Upper lobe of left lung (tissue), 6 donors: ENCODE measurements at places on chromosomes 2 and 18. TPM values are rescaled to one million over a fixed set of nuclear protein-coding genes. Genes with fewer than 3 reads are reported as not detected.
A peak's percentile ranks its signal among the peaks of the same experiment; 100 is the strongest.

The ACKR3 gene
- total RNA-seq = 11.6 TPM

- no peaks in the 10 kb centered on the region for H3K36me3 ChIP-seq
- no peak overlapping the region for H3K4me3 ChIP-seq
- DNase-seq = no peak
- no peaks in the 10 kb centered on the region for H3K4me1 ChIP-seq
- H3K27me3 ChIP-seq = no peaks in the 10 kb centered on the region
These were observed 85.3 kb upstream of the GALNT5 start for GRCh38 chr2:157172239-157172638.

GRCh38 chr18:2502880-2503279 is 68.4 kb downstream of the METTL4 start:
- no peaks in the 10 kb centered on the region for H3K36me3 ChIP-seq
- no peaks in the 10 kb centered on the region for H3K27me3 ChIP-seq
- no peak overlapping the region for H3K4me3 ChIP-seq
- no peaks in the 10 kb centered on the region for H3K4me1 ChIP-seq
- DNase-seq = no peak

The CIB4 gene
- total RNA-seq = not detected

The CFAP221 gene
- 25.6 TPM for total RNA-seq

The RAX gene
- not detected for total RNA-seq

The CABLES1 gene
- total RNA-seq = 39.2 TPM

DNA sequence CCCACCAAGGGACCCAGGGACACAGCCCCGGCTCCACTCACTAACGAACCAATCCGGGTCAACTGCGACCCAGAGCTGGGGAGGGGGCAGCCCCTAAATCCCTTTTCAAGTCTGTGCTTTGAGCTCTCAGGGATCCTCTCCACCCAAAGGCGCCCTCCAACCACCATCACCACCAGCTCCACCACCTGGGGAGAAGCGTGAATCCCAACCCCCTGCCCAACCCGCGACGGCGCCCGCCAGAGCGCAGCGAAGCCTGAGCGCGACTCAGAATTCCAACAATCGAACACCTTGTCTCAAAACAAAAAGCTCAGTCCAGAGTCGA is 497 bp downstream of the DSC3 start:
- peaks cover 10% of the 10 kb centered on the region for H3K27me3 ChIP-seq
- no peaks in the 10 kb centered on the region for H3K36me3 ChIP-seq
- H3K4me1 ChIP-seq = no peaks in the 10 kb centered on the region
- DNase-seq = no peak
- no peak overlapping the region for H3K27ac ChIP-seq
- H3K4me3 ChIP-seq = peak overlapping the region; percentile 21

The SERPINB5 gene
- total RNA-seq = 0.98 TPM

The CSRNP3 gene
- 0.46 TPM for total RNA-seq

DNA sequence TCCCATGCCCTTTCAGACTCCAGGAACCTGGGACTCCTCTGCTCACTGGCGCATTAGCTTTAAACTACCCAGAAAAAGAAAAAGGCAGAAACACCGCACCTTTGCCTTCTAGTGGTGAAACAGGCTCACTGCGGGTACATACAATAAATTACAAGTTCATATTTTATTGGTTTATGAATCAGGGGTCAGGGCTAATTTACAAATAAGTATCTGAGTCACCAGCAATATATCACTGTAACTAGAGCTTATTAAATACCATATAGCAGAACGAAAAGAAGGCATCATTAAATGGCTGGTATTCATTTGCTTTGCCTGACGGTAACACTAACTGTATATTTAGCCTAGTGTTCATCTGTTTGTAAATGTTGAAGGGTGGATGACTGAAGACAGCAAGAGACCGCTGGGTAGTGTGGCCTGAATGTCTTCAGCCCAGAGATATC is 26.9 kb upstream of the DTNB start:
- H3K4me3 ChIP-seq = no peak overlapping the region
- H3K4me1 ChIP-seq = no peaks in the 10 kb centered on the region
- H3K27me3 ChIP-seq = no peaks in the 10 kb centered on the region
- no peak for DNase-seq
- no peaks in the 10 kb centered on the region for H3K36me3 ChIP-seq

- H3K27ac ChIP-seq = no peak overlapping the region
- H3K4me3 ChIP-seq = no peak overlapping the region
- H3K27me3 ChIP-seq = no peaks in the 10 kb centered on the region
These were observed 31.1 kb downstream of the MYO7B start for GRCh38 chr2:127566576-127566975.

DNA sequence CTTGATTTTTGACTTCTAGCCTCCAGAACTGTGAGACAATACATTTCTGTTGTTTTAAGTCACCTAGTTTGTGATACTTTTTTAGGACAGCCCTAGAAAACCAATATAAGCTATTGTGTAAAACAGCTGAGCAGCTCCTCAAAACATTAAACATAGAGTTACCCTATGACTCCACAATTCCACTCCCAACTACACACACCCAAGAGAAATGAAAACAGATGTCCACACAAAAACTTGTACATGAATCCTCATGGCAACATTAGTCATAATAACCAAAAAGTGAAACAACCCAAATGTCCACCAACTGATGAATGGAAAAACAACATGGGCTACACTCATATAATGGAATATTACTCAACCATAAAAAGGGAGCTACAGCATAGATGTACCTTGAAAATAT is 32.6 kb downstream of the TNS1 start:
- no peaks in the 10 kb centered on the region for H3K27me3 ChIP-seq
- DNase-seq = no peak
- no peak overlapping the region for H3K4me3 ChIP-seq
- H3K36me3 ChIP-seq = no peaks in the 10 kb centered on the region

The STAMBP gene
- total RNA-seq = 25.6 TPM

The UGT1A9 gene
- total RNA-seq = not detected

The MERTK gene
- total RNA-seq = 15.5 TPM

The ANO7 gene
- 0.30 TPM for total RNA-seq

The IL36A gene
- not detected for total RNA-seq

The CD207 gene
- total RNA-seq = not detected

DNA sequence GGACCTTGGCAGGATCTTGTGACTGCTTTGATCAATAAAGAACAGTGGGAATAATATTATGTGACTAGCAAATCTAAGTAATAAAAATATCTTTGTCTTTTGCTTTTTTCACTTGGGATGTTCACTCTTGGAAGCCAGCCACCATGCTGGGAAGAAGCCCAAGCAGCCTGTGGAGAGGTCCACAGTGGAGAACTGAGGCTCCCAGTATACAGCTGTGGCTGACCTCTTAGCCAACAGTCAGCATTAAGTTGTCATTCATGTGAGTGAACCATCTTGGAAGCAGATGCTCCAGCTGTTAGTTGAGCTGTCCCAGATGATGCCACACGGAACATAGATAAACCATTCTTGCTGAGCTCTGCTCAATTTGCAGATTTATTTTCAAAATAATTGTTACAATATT is 160.0 kb downstream of the OSR1 start:
- no peak for DNase-seq
- H3K27ac ChIP-seq = no peak overlapping the region
- no peak overlapping the region for H3K4me3 ChIP-seq
- H3K36me3 ChIP-seq = no peaks in the 10 kb centered on the region
- H3K4me1 ChIP-seq = no peaks in the 10 kb centered on the region

DNA sequence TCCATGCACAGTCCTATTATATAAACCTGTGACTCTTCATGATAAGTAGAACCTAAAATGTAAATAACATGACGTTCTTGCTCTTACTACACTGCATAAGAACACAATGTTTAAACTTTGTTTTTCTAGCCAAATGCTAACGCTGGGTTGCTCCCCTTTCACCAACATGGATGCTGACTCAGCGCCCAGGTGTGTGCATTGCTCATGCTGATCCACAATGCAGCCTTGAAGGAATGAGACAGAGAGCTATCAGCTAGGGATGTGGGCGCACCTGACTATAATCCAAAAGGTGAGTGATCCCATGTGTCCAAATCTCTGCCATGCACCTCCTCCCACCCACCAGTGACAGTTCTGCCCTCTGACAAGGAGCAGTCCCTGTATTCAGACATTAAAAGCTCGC is 235.0 kb downstream of the IRS1 start:
- no peaks in the 10 kb centered on the region for H3K4me1 ChIP-seq
- no peak for DNase-seq
- H3K27me3 ChIP-seq = no peaks in the 10 kb centered on the region
- H3K27ac ChIP-seq = no peak overlapping the region

- H3K36me3 ChIP-seq = no peaks in the 10 kb centered on the region
- H3K4me3 ChIP-seq = no peak overlapping the region
- H3K4me1 ChIP-seq = no peaks in the 10 kb centered on the region
- H3K27me3 ChIP-seq = no peaks in the 10 kb centered on the region
These were observed 75.6 kb downstream of the GPD2 start for GRCh38 chr2:156511803-156512202.

DNA sequence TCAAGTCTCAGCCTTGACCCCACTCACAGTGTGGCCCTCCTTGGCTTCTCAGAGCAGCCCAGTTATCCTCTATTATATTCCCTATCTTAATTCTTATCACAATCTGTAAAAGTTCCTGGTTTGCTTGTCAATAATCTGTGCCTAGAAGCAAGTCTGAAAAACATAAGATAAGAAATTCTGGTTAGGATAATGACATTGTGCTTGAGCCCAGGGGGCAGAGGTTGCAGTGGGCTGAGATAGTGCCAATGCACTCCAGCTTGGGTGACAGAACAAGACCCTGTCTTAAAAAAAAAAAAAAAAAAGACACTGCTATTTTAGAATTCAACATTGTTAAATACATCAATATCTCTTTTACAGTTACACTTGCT is 63.9 kb downstream of the TMEM131 start:
- H3K4me3 ChIP-seq = no peak overlapping the region
- H3K36me3 ChIP-seq = no peaks in the 10 kb centered on the region

DNA sequence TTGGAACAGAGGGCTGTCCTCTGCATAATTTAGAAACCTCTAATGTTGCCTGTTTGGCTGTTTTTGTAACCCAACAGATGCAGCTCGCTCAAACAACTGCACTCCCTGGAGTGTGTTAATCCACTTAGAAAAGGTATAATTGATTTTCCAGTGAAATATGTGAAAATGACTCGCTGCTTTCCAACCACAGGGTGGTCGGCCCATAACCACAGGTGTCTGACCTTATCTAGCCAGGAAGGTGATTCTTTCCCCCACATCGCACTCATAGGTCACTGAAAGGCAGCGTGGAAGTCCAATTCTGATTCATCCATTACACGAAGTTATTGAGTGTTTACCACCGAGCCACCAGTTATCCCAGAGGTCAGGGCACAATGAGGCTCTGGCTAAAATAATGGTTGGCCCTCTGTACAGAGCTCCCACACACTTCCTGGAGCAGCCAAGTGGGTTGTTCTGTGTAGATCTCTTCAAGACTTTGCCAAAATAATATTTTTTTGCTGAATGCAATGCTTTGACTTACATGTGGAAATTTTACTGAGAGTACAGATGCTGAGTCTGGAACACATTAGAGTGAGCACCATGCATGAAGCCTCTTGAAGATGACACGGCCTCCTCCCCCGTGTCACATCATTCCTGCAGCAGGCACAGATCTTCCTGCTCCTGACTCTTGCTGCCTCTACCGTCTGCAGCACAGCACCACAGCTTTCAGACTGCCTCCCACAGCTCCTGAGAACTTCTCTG is 396.2 kb downstream of the ZNF516 start:
- no peaks in the 10 kb centered on the region for H3K4me1 ChIP-seq
- DNase-seq = no peak
- H3K4me3 ChIP-seq = no peak overlapping the region
- H3K36me3 ChIP-seq = no peaks in the 10 kb centered on the region
- no peak overlapping the region for H3K27ac ChIP-seq

The VWC2L gene
- not detected for total RNA-seq

DNA sequence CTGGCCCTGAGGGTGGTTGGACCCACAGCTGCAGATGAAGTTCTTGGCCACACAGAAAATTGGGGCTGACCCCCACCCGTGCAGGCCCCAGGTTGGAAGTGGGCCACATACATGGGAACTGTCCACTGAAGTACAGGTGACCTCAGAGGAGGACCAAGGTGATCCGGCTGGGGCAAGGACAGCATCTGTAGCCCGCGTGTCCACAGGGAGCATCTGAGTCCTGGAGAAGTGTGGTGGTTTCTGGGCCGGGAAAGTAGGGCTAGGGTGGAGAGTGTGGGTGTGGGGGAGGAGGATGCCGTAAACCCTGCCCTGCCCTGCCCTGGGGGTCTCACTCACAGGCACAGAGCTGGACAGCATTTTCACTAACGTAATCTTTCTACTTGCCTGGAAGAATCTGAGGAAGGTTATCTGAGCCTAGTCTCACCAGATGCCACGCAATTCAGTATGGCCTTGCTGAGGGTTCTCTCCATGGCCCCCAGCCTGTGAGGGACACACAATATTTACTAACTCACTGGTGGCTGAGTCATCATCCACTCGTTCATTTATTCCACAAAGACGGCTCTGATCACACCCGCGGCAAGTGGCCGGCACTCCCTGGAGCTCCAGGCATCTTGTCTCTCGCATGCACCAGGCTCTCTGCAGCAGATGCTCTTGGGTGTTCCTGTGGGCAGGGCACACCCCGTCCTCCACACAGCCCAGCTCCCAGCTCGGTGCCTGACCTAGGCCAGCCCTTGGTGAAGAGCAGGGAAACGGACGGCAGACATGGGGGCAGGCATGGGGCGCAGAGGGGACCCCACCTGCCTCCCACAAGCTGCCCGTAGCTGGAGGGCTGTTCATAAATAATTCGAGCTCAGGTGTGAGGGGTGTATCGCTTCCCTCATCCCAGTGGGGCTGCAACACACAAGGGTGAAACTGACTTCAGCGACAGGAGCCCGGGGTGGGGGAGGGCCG is 51.2 kb downstream of the INHBB start:
- no peaks in the 10 kb centered on the region for H3K4me1 ChIP-seq
- H3K27me3 ChIP-seq = no peaks in the 10 kb centered on the region

DNA sequence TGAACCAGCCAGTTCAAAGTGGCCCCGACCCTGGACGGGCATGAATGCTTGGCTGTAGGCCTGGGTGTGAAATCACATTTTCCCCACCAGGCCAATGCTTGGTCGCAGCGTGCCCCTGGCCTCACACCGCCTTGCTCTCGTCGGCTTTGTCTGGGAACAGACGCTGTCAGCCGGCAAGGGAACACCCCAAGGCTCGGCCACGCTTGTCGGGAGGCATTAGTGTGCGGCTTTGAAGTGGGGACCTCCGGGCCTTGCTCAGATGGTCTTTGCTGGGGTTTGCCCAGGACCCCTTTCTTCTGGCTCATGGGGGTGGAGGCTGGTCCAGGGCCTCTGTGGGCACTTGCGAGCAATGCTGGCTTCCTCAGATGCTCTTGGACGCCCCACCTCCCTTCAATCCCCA is 79.1 kb downstream of the INHBB start:
- H3K27ac ChIP-seq = no peak overlapping the region
- no peaks in the 10 kb centered on the region for H3K27me3 ChIP-seq
- no peak for DNase-seq
- H3K36me3 ChIP-seq = no peaks in the 10 kb centered on the region
- no peak overlapping the region for H3K4me3 ChIP-seq
- H3K4me1 ChIP-seq = no peaks in the 10 kb centered on the region

DNA sequence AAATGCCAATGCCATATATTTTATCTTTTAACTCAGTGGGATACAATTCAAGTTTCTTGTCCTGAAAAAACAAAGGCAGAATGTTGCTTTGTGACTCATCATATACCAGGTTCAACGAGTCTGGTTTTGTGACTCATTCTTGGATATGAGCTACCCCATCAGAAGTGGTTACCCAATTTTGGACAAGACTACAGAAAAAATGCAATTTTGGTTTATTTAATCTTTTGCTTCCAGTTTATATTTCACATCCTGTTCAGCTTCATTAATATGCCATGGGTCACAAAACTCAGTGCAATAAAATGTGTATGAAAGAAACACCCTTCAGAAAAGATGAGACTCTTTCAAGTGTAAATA is 25.0 kb downstream of the FN1 start:
- H3K27ac ChIP-seq = no peak overlapping the region
- no peak overlapping the region for H3K4me3 ChIP-seq
- no peaks in the 10 kb centered on the region for H3K27me3 ChIP-seq
- no peaks in the 10 kb centered on the region for H3K4me1 ChIP-seq
- DNase-seq = no peak
- H3K36me3 ChIP-seq = no peaks in the 10 kb centered on the region
